Suprapubic skin (tissue), 4 donors: ENCODE measurements at places on chromosomes 2 and 18. TPM values are rescaled to one million over a fixed set of nuclear protein-coding genes. Genes with fewer than 3 reads are reported as not detected.

DNA sequence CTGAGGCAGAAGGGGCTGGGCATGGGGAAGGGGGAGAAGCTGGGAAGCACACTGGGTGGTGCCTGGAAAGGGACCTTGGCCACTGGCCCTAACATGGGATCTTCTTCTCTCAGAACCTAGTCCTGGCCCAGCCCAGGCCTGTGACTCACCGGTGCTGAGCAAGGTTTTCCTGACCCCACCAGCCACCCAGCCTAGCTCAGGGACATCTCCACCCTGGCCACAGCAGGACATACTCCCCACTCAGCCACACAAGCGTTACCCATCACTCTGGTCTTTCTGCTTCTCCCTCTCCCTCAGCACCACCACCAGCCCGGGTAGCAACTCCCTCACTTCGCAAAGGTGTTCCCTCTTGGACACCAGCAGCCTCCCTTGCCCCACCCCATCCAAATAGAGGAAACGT is 22.8 kb downstream of the TNS1 start:
- H3K27ac ChIP-seq: peak overlapping the region; percentile 73
- peaks cover 41% of the 10 kb centered on the region for H3K4me1 ChIP-seq
- peak; percentile 89 for DNase-seq
- no peak overlapping the region for H3K4me3 ChIP-seq

DNA sequence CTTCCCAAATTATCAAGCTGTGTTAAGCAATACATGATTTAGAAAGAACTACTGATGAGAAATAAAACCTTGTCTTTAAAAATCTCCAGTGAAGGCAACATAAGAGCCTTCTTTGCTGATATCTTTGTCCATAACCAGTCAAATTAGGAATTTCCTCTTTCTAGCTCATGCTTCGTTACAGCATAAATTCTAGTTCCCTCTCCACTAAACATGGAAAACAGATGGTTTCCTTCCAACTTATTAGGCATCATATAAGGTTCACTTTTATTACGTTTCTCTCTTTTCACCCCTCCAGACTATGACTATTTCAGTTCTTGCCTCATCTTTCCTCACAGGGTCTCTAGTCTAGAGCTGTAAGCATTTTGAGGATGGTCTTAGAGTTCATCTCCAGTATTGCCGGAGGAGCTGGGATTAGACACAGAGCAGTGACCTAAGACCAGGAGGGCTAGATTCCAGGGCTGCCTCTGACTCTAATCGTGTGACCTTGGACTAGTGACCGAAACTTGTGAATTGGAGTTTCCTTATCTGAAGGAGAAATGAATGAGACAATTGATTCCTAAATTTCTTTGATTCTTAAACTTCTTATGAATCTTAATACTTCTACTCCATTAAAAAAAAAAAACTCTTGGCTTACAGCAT is 195.5 kb upstream of the APCDD1 start:
- H3K36me3 ChIP-seq: no peaks in the 10 kb centered on the region
- H3K4me3 ChIP-seq: no peak overlapping the region
- no peaks in the 10 kb centered on the region for H3K4me1 ChIP-seq
- no peak overlapping the region for H3K27ac ChIP-seq
- DNase-seq: no peak

DNA sequence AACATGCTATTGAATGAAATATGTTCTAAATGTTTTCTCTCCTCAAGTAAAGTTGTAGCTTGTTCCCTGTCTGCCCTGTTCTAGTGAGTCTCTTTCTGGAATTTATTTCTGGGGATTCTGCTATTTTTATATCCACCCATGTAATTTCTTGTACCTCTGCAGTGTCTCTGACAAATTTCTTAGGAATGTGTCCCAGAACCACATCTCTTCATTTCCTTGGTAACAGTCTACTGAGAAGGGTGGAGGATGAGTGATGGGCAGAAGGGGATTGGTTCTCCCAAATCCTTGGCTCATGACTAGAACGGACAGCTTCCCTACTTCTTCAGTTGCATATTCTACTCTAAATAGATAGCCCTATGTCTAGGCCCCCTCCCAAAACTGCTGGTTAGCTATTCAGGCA is 490.6 kb upstream of the LINC00305 start:
- H3K4me1 ChIP-seq: no peaks in the 10 kb centered on the region
- DNase-seq: no peak
- H3K4me3 ChIP-seq: no peak overlapping the region
- no peak overlapping the region for H3K27ac ChIP-seq
- no peaks in the 10 kb centered on the region for H3K36me3 ChIP-seq

DNA sequence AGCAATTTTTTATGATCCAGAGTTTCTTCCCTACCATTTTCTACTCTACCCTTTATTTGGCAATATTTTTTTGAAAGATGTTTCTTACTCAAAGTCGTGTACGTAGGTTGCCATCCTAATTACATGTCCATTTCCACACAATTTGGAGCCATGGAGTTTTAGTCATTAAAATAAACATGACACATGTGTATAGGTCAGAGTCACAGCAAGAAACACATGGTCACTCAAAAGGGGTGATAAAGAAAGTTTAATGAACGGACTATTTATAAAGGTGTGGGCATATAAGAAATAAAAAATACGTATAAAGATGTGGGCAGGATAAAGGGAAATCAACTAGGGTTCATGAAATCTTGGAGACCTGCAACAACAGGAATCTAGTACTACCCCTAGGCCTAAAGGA is 138.9 kb downstream of the SLC4A10 start:
- no peaks in the 10 kb centered on the region for H3K36me3 ChIP-seq
- H3K27me3 ChIP-seq: no peaks in the 10 kb centered on the region
- H3K27ac ChIP-seq: no peak overlapping the region
- no peak for DNase-seq

DNA sequence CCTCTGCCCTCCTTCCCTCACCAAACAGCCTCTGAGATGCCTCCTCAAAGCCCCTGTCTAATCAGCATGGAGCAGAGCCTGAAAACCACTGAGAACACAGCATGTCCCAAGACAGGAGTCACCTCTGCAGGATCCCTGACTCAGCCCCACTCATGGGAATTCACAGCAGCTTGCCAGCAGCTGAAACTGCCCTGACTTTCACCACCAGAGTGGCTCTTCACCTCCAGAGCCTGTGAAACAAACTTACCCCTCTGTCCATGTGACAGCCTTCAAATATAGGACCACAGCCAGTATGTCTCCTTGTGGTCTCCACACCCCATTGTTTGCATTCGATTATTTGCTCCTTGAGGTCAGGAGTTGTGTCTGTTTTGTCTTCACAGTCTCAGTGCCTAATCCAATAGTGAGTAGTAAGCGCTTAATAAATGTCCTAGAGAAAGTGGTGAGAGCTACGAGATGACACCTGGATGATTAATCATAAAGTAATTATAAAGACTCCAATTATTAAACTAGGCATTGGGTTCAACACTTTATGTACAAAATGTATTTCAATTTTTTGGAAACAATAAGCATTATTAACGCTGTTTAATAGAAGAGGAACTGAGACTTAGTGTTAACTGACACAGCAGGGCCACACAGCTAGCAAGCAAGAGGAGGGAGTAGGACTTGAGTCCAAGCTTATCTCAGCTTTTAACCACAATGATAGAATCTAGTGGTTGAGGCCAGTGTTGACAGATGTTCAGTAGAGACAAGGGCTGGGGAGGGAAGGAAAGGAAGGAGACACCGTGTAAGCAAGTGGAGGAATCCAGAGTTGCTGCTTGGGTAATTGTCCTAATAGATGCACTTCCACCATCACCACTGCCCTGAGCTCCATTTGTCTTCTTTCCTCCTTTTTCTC is 358.7 kb upstream of the TNP1 start:
- no peak overlapping the region for H3K27ac ChIP-seq
- H3K4me1 ChIP-seq: peaks cover 7% of the 10 kb centered on the region
- no peak overlapping the region for H3K4me3 ChIP-seq
- H3K27me3 ChIP-seq: no peaks in the 10 kb centered on the region
- no peak for DNase-seq

GRCh38 chr18:25650201-25650941 is 298.4 kb upstream of the ZNF521 start:
- no peak overlapping the region for H3K27ac ChIP-seq
- no peaks in the 10 kb centered on the region for H3K36me3 ChIP-seq
- DNase-seq: no peak
- H3K4me1 ChIP-seq: peaks cover 2% of the 10 kb centered on the region
- no peak overlapping the region for H3K4me3 ChIP-seq

GRCh38 chr2:28905533-28905932 is 11.1 kb downstream of the WDR43 start:
- H3K27ac ChIP-seq: no peak overlapping the region
- H3K36me3 ChIP-seq: peaks cover 43% of the 10 kb centered on the region
- no peak overlapping the region for H3K4me3 ChIP-seq
- H3K27me3 ChIP-seq: no peaks in the 10 kb centered on the region

GRCh38 chr2:71952572-71953188 is 195.0 kb downstream of the CYP26B1 start:
- no peaks in the 10 kb centered on the region for H3K36me3 ChIP-seq
- H3K27ac ChIP-seq: peak overlapping the region; percentile 67
- peaks cover 33% of the 10 kb centered on the region for H3K4me1 ChIP-seq
- no peaks in the 10 kb centered on the region for H3K27me3 ChIP-seq
- no peak for DNase-seq

GRCh38 chr2:85231468-85231805 is 96.4 kb downstream of the TGOLN2 start:
- no peaks in the 10 kb centered on the region for H3K36me3 ChIP-seq
- H3K27me3 ChIP-seq: no peaks in the 10 kb centered on the region
- no peak for DNase-seq
- H3K4me3 ChIP-seq: no peak overlapping the region

GRCh38 chr2:147460155-147460554 is 384.7 kb upstream of the ACVR2A start:
- peaks cover 15% of the 10 kb centered on the region for H3K4me1 ChIP-seq
- DNase-seq: no peak
- H3K36me3 ChIP-seq: no peaks in the 10 kb centered on the region
- H3K27ac ChIP-seq: no peak overlapping the region
- H3K4me3 ChIP-seq: no peak overlapping the region

DNA sequence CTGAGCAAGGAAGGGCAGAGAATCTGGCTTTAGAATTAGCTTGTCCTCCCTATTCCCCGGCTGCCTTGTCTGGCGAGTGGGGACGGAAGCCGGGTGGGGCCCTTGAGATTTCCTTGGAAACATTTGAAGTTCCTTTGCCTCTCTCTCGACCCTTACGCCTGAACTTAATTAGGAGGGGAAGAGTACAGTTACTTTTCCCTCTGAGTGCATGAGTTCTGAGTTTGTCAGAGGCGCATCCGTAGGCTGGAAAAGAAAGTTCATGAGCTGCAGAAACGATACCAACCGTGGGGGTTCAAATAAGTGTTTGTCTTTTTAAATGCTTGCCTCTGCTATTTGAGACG is 468 bp downstream of the PIKFYVE start:
- peak overlapping the region; percentile 87 for H3K27ac ChIP-seq
- H3K4me1 ChIP-seq: peaks cover 37% of the 10 kb centered on the region
- no peak for DNase-seq
- peak overlapping the region; percentile 68 for H3K4me3 ChIP-seq

- H3K4me3 ChIP-seq: peak overlapping the region; percentile 68
- DNase-seq: no peak
- peak overlapping the region; percentile 99 for H3K27ac ChIP-seq
- no peaks in the 10 kb centered on the region for H3K27me3 ChIP-seq
Observed at GRCh38 chr2:70089220-70089982, 2.1 kb downstream of the PCBP1 start.

DNA sequence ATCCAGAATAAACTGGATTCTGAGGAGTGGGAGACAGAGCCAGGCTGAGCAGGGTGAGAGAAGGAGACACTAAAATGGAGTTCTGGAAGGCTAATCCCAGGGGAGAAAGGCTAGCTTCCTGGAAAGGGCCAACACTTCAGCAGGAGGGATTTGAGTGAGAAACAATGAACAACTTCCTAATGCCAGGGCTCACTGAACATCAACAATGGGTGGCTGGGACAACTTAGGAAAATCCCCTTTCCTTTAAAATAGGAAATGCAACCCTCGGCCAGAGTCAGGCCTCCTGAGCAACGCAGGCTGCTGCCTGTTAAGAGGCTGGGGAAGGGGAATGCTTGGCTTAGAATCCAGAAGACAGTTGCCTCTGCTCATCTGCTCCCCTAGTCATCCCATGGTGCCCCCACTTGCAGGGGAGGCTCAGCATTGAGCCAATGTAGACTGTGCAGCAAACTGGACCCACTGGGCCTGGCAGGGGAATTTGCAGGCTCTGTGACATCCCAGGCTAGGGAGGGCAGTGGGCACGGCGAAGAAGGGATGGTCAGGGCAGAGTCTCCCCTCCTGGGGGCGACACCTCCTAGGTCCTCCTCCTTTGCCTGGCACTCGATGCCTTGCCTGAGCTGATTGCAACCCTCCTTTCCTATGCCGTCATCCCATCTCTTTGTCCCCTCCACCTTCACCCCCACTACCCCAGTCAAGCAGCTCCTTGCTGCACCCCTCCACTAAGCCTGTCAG is 182.5 kb downstream of the TNS1 start:
- H3K27ac ChIP-seq: no peak overlapping the region
- H3K4me3 ChIP-seq: no peak overlapping the region
- DNase-seq: no peak
- H3K4me1 ChIP-seq: peaks cover 43% of the 10 kb centered on the region

Gene GPBAR1
- 2.0 TPM for total RNA-seq

Gene FBXO36
- total RNA-seq: 6.3 TPM

Gene PPP1R1C
- 2.0 TPM for total RNA-seq

Gene MAP3K20
- 26.2 TPM for total RNA-seq

Gene PECR
- total RNA-seq: 11.1 TPM

Gene GTF2A1L
- 1.1 TPM for total RNA-seq
